Left lung (tissue), 14 donors: ENCODE measurements at places on chromosomes 5 and 9.
A peak's percentile ranks its signal among the peaks of the same experiment; 100 is the strongest.

- DNase-seq = no peak
Observed at GRCh38 chr9:129490583-129491486, 130.1 kb downstream of the C9orf50 start.

DNA sequence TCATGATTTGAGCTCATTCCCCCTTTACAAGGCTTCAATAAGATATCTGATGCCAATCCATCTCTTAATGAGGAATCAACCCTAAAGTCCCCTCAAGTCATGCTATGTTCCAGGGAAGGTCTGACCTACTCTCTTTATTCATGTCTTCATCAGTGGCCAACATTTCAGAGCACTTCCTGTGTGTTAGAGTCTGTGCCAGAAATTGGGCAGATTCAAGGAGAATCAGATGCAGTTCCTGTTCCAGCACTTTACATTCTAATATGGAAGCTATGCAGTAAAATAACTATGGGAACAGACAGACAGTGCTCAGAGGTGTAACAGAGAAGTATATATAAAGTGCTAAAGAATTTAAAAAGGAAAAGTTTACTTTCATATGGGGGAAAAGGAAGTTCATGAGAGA lies 193.4 kb upstream of the NR4A3 start:
- DNase-seq = no peak

GRCh38 chr9:132582276-132582785 lies at the start of gene BARHL1:
Gene BARHL1 (plus strand): TSS chr9:132582606. CDS start chr9:132582798, 192 bp downstream.
- DNase-seq = no peak

GRCh38 chr5:98604721-98605425 lies 168.6 kb upstream of the RGMB start:
- DNase-seq = no peak

DNA sequence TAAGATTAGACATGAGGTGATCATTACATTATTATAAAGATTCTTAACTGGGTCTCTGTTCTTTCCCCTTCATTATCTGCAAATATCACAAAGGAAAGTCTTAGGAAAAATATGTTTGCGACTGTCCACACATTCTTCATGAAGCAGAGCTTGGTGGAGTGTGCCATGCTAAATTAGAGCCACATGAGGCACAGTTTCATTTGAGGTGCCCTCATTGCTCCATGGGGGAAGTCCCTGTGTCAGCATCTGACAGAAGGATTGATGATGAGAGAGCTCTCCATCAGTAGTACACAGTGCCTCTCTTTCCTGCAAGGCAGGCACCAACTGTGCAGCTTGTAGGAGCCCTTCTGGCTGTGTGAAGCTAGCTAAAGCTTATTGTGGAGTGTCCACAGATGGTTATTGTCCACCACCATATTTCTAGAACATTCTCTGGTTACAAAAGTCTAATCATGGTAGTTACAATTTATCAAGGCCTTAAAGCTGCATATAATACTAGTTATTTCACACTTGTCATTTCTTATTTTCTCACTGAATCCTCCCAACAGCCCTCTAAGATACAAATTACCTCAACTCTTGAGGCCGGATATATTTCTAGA lies 63.9 kb downstream of the C9orf152 start:
- no peak for DNase-seq

DNA sequence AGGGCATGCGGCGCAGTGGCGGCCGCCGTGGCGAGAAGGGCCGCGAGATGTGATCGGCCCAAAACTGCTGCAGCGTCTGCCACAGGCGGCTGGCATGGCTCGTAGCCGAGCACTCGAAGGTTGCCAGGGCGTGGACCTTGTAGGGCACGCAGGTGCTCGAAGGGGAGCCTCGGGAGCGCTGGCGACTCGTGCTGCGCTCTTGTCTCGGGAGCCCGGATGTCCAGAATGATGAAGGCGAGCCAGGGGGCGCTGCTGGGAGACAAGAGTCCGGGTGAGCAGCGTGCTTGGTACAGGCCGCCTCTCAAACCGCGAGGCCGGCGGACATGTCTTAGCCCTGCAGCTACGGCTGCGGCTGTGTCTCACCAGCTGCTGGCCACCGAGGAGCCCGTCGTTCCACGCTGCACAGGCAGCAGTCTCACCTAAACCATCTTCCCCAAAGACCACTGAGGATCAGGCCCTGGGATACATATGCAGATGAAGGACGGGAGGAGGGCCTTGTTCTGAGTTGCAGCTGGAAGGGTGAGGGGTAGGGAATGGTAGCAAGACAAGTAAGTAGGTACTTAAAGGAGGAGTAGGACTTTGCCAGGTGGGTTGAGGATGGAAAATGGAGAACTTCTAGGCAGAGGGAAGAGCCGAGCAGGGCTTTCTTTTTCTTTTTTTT lies 1.7 kb downstream of the CBY3 start:
- peak; percentile 84 for DNase-seq

DNA sequence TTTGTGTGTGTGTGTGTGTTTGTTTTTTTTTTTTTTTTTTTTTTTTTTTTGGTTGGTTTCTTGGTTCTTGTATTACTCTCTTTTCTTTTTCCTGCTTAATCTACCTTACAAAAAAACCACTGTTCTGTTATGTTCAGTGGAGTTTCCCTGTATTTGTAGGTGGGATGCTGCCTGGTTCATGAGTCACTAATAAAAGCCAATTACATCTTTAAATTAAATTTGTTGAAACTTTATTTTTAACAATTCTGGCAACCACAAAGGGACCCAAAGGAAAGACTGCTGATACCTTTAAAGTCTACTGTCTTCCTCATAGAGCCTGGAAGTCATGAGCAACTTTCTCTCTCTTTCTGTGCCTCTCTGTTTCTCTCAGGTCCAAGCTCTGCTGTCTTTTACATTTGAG lies 29.5 kb upstream of the RNF20 start:
- no peak for DNase-seq

DNA sequence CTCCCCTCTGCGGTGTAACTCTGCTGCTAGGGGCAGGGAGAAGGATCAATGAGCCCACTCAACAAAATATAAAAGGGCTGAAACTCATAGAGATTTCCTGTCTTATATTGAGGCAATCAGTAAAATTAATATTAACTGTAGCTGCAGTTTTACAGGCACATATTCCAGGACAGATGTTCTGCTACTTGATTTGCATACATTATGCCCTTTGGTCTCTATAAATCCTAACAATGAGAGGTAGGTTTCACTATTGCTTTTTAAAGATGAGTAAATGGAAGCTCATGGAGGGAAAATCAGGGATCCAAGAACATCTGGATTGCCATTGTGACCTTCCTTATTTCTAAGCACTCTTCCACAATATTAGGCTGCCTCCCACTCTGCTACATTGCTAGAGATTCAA lies 23.5 kb upstream of the TRIM32 start:
- no peak for DNase-seq

DNA sequence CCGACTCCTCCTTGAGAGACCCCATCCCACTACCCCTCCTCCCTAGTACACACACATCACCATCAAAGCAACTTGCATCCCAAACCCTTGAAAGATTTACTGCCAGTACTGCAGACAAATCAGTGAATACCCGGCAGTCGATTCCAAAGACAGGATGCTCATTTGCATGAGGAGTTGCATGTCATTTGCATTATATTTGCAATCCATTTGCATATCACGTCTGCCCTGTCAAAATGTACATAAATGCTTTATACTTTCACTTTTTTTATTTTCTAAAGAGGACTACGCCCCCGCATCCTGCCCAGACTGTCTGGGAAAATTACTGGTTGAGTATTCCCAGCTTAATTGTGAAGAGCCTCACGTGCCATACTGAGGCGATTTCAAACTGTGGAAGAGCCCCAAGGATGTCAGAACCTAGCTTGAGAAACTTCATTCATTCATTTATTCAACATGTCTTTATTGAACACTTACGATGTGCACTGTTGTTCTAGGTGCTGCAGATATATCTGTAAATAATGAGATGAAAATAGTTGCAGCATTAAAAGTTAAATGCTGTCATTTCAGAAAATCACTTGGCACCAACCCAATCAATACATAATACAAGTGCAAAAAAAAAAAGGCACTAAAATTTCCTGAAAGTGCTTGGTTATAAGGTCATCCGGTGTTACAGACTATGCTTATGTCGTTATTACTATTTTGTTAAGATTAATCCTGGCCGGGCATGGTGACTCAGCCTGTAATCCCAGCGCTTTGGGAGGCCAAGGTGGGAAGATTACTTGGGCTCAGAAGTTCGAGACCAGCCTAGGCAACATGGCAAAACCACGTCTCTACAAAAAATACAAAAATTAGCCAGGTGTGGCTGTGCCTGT lies 17.2 kb upstream of the SIL1 start:
- DNase-seq = no peak

- DNase-seq = no peak
Observed at GRCh38 chr9:14741369-14741768, 18.8 kb upstream of the CER1 start.

GRCh38 chr9:126160067-126160853 lies 166.4 kb upstream of the MVB12B start:
- no peak for DNase-seq

- peak; percentile 1 for DNase-seq
Observed at GRCh38 chr5:71533615-71534014, 53.5 kb upstream of the MCCC2 start.

DNA sequence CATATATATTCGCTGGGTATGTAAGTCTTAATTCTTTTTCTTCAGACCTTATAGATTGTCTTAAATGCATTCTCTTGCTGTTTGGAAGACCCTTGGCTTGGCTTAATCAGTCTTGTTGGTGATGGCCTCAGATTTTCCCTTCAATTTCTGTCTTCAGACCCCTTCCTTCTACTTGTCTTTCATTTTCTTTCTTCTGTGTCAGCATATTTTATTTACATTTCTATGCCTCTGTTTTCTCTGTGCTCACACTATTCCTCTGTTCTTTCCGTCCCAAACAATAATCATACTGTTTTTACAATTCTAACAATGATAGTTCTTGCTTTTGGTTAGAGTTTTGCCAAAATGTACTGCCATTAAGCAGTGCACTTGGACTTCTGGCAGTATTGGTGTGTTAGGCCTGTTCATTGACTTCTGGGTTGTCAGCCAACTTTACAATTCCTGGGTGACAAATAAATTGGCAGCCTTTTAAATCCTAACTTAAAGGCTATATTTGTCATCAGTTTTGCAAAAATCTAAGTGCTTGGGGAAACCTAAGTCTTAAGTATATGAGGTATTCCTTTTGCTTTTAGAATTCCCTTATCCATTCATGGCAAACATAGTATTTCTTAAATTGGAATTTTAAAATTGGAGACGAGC lies 8.0 kb downstream of the SRFBP1 start:
- no peak for DNase-seq
